HTR-8/SVneo (cell line): ENCODE measurements at places on chromosomes 12 and 14.
A peak's percentile ranks its signal among the peaks of the same experiment; 100 is the strongest.

DNA sequence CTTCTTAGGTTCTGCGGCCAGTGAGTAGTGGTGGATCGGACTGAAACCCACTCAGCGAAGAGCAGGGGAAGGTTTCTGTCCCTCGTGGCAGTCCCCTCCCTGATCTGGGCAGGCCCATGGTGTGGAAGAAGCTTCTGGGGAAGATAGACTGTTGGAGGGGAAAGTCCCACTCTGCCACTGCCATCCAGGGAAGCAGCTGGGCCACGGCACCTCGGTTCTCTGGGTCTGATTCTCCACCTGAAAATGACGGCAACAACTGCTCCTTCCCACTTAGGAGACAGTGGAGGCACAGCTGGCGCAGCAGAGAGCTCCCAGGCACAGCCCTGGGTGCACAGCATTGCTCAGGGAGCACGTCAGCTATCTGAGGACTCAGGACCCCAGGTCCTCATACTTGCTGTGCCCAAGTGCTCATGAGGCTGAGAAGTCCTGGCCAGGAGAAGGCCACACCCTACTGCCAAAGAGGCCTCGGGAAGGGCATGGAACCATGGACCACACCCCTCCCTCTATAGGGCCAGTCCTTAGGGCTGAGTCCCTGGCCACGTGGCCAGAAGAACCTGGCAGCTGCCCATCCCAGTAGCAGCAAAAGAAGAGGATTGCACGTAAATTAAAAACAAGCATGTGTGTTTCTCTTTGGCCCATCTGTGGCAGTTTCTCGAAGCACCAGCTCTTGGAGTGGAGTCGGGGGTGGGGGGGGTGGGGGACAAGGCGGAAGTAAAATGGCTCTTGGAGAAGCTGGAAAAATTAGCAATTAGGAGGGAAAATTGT, 85.3 kb upstream of the BCL11B start:
- no peak for DNase-seq

DNA sequence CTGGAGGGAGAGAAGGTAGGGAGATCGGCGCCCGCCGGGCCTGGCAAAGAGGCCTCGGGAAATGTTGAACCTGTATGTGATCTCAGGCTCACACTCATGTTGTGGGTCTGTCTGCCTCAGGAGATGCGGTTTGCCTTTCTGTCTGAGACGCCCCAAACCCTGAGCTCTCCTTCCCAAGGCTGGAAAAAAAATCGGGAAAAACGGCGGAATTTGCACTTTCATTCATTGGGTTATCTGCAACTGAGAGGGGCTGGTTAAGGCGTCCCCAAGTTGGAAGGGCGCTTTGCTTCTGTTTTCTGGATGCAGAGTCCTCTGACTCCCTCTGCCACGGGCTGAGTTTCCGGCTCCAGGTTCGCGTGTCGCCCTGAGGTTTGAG, 5.0 kb upstream of the HOXC9 start:
- no peak for DNase-seq

DNA sequence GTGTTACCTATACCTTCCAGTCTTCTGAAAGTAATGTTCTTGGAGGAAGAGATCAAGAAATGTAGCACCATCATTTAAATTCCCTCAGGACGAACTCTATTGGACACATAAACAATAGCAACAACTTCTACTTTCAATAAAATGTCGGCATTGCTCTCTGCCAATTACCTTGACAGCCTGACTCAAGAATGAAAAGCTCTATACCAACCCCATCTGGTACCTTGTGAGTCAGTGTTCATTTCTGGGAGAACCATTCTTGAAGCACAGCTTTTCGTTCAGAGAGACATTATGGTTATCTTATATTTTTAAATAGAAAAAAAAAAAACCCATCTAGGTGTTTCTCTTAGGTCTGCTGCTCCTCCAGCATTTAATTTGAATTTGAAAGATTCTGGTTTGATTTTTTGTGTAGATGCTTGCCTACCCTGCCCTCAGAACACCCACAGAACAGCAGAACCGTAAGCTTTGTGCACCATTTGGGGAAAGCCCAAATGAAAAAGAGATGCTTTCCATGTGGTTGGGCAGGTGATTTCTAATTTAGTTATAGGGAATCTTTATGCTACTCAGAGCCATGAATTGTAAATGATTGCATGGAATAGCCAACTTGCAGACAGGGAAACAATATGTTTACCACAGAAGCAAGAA, 156.0 kb downstream of the SAMD4A start:
- DNase-seq: peak; percentile 63

- no peak for DNase-seq
Measured at GRCh38 chr14:99529899-99530298, 48.7 kb downstream of the CCNK start.

DNA sequence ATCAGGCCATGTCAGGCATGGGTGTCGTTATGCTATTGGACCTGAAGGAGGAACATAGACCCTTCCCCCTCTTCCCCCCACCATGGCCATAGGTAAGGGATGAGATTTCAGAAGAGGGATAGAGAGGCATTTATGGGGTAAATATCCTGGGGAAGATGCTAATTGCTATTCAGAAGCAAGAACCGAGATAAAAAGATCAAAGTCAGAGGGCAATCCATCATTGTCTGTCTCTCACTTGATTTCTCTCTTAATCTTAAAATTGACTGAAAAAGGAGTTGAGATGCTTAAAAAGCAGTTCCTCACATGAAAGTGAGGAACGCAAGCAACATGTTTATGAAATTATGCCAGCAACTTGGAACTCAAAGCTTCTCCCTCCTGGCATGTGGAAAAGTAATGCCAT, 212.0 kb downstream of the RPAP3 start:
- DNase-seq: no peak

DNA sequence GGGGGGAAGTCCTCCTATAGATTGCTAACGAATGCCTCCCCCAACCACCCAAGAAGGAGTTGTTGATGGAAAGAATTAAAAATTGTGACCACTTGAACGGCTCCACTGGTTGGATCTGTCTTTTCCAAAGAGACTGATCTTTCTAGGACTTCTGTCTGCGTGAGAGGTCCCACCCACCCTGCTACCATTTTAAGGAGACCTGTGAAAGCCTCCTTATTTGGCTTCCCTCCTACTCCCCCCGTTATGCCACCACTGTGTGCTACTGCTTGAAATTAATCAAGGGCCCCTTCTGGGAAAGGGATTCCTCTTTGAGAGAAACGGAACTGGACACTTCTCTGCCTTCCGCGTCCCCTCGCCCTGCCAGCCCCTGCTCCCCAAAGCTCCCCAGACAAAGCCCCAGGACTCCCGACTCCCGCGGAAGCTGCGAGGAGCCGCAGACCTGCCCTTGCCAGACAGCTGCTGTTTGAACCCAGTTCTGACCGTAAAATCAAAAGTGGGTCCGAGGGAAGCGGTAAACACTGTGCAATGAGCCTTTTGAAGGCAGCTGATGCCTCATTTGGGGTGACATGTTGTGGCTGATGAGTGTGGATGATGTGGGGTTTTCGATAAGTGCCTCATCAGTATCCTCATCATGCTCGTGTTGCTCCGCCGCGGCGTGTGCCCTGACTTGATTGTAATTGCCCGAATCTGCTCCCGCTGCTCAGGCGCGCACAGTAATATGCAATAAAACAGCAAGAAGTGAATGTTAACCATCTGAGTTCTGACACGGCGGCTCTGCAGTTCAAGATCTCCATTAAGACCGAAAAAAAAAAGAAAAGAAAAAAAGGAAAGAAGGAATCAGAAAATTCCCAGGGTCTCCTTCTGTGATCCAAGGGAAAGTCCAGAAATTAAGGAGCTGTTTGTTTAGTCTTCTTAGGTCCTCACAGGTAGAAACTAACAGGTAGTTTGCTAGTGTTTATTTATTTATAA, 48.2 kb downstream of the MBIP start:
- DNase-seq: no peak

DNA sequence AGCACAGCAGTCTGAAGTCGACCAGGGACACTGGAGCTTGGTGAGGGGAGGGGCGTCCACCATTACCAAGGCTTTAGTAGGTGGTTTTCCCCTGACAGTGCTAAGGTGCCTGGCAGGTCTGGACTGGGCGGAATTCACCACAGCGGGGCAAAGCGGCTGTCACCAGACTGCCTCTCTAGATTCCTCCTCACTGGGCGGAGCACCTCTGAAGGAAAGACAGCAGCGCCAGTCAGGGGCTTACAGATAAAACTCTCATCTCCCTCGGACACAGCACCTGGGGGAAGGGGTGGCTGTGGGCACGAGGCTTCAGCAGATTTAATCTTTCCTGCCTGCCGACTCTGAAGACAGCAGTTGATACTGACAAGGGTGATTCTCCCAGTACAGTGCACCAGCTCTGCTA, 39.1 kb downstream of the DDHD1 start:
- no peak for DNase-seq

GRCh38 chr14:34684578-34684977, 29.8 kb downstream of the CFL2 start:
- no peak for DNase-seq

- no peak for DNase-seq
Measured at GRCh38 chr14:24809135-24809534, 175.1 kb upstream of the GZMB start.

DNA sequence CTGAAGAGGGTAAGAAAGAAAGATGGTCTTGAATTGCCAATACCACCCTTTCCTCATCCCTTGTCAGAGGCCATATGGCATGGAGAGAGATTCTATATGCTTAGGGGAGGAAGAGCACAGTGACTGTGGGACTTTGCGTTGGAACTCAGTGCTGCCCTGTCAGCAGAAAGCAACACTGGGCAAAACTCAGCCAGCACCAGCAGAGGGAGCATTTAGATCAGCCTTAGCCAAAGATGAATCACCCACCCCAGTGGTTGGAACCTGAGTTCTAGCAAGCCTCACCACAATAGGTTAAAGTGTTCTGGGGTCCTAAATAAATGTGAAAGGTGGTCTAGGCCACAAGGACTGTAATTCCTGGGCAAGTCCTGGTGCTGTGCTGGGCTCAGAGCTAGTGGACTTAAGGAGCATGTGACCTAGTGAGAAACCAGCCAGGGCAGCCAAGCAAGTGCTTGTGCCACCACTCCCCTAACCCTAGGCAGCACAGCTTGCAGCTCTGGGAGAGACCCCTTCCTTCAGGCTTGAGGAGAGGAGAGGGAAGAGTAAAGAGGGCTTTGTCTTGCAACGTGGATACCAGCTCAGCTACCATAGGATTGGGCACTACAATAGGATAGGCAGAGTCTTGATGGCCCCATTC, 11.4 kb upstream of the BCAT1 start:
- DNase-seq: peak; percentile 45

GRCh38 chr12:56223571-56224101, 506 bp upstream of the NABP2 start:
- no peak for DNase-seq

DNA sequence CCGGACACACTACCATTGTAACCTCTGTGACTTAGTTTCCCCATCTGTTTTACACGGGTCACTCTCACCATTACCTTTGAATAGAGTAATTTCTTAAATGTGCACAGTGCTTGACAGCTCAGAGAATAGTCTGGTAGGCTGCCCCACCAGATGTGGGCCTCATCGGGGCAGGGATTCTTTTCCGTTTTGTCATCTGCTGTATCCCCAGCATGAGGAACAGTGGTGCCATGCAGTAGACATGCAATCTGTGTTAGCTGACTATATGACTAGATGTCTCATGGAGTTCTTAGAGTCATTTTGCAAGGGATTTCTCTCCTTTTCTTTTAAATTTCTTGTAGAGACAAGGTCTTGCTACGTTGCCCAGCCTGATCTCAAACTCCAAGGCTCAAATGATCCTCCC, 44.9 kb upstream of the PLEKHG3 start:
- no peak for DNase-seq

DNA sequence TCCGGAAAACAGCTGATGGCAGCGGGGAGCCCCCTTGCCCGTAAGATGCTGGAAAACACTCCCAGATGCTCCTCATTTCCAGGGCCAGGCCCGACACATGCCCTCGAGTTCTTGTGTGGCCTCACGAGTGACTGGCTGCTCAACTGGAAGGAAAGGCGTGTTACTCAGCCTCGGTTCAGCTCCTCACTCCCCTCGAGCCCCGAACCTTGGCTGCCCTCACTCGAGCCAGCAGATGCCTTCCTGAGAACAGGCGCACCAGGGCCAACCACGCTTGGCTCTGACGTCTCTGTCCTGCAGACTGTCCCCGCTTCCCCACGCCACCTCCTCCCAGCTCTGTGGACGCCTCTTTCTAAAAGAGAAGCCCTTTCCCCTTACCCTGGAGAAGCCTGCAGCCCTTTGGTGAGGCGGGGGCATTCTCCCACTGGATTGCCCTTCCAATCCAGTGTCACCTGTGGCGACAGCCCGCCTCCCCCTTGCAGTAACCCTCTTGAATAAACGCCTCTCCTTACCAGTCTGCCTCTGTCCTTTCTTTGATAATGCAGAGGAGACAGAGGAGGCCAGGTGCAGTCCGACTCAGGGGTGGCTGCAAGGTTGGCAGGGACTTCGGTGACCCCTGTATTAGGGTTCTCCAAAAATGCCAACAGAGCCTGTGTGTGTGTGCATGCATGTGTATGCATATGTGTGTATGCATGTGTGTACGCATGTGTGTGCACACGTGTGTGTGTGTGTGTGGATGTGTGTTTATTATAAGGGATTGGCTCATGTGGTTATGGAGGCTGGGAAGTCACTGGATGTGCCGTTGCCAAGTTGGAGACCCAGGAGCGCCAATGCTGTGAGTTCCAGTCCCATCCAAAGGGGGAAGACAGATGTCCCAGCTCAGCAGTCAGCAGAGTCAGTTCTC, 166.3 kb downstream of the KIF26A start:
- DNase-seq: no peak

GRCh38 chr12:6451348-6452244, at the start of gene TAPBPL:
Gene TAPBPL (plus strand): TSS chr12:6452042. CDS start chr12:6452249, 207 bp downstream.
- DNase-seq: peak; percentile 84

DNA sequence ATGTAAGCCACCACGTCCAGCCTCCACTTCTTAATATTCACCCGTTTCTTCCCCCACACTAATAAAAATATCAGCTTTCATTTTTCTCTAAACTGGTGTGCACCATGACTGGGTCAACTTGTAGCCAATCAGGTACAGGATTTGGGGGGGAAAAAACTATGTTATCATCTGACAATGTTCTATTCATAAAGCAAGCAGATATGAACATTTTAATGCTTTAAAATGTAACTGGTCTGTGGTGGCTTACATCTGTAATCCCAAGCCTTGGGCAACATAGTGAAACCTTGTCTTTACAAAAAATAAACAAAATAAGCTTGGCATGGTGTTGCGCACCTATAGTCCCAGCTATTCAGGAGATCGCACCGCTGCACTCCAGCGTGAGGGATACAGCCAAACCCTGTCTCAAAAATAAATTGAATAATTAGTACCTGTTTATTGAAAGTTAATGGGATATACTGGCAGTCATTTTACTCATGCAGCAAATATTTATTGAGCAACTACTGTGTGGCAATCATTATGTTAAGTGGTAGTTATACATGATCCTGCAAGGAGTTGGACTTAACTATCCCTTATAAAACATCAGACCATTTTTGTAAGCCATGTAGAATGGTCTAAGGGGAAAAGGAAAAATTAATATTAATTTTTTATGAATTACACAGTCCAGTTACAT, 15.3 kb upstream of the ITPR2 start:
- DNase-seq: no peak

DNA sequence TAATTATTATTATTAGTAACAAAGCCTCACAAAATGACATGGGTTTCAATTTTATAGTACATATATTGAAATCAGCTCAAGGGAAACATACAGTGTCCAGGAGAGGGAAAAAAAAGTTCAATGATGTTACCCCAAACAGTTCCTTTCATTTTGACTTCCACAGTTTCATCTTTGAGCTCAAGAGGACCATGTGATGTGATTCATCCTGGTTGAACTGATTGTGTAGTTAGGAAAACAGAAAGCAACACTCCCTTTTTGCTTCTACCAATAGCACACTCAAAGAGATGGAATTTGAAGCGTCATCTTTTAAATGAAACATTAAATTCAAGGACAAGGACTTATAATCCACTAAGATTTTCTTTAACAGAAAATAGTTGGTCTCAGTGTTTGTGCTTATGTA, 461.0 kb downstream of the FOXG1 start:
- no peak for DNase-seq
